ENCODE measurements at places on chromosomes 11 and 22.

- no peak for DNase-seq
Measured at GRCh38 chr11:382081-382629, 11.9 kb upstream of the PKP3 start.

DNA sequence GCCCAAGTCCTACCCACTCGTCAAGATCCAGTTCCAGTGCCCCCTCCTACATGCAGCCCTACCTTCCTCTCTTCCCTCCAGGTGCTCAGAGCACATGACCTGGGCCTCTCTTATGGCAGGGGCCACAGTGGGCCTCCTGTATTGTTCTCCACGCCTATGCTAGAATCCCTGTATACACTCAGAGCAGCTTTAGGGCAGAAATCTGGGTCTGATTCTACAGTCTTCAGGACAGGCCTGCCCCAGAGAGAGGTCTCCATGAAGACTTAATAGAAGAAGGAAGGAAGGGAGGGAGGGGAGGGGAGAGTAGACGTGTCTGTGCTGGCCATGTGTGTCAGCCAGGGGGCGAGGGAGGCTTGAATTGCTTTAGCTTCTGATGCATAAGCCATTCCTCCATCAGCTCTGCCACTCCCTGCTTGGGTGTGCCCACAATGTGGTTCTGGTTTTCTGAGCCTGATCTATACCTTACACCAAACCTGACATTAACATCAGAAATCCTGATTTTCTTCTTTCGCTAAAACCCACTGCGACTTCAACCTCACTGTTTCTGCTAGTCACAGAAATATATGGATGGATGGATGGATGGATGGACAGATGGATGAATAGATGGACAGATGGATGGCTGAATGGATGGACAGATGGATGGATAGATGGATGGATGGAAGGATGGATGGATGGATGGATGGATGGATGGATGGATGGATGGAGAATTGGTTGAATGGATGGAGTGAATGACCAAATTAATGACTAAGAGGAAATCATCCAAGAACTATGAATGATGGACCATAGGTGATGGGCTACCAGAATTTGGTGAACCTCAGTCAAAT is 56.6 kb upstream of the PRDM11 start:
- no peak for DNase-seq

GRCh38 chr22:29574762-29575450 is 6.0 kb downstream of the NIPSNAP1 start:
- DNase-seq = no peak

GRCh38 chr22:27310966-27311697 is 490.4 kb downstream of the MN1 start:
- DNase-seq = no peak

DNA sequence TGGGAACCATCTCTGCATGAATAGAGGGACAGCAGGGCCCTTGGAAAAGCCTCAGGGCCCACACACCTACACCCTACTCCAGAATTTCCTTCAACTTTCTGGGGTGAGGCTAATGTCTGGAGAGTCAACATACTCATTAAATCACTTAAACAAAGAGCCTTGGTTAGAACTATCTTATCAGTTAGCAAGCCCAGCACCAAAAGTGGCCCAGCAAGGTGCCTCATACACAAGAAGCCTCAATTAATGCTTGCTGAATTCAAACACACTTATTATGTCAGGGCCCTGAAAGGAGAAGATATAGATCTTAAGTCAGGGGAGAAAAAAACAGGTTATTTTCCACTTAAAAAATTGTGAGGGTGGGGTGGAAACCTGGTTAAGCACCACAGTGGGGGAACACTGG is 61.4 kb downstream of the C11orf58 start:
- DNase-seq = no peak

- DNase-seq = no peak
Measured at GRCh38 chr11:11237070-11237832, 115.8 kb downstream of the CSNK2A3 start.

- DNase-seq = no peak
Measured at GRCh38 chr11:115522302-115522701, 18.1 kb upstream of the CADM1 start.

DNA sequence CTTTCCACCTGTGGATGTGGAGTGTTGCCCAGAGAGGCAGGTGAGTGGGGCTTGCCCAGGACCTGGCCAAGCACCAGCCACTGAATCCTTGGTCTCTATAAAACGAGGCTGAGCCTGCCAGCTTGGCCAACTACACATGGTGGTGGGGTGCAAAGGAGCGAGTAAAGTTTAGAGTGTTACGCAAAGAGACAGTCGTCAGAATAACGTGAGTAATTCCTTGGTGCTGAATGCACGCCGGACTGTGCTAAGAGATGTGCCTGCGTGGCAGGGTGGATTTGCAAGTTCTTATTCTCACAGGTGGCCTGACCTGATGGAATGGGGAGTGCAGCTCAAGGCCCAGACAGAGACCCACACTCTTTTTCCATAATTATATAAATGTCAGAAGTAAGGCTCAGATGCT is 88.6 kb upstream of the B3GAT1 start:
- DNase-seq = no peak

DNA sequence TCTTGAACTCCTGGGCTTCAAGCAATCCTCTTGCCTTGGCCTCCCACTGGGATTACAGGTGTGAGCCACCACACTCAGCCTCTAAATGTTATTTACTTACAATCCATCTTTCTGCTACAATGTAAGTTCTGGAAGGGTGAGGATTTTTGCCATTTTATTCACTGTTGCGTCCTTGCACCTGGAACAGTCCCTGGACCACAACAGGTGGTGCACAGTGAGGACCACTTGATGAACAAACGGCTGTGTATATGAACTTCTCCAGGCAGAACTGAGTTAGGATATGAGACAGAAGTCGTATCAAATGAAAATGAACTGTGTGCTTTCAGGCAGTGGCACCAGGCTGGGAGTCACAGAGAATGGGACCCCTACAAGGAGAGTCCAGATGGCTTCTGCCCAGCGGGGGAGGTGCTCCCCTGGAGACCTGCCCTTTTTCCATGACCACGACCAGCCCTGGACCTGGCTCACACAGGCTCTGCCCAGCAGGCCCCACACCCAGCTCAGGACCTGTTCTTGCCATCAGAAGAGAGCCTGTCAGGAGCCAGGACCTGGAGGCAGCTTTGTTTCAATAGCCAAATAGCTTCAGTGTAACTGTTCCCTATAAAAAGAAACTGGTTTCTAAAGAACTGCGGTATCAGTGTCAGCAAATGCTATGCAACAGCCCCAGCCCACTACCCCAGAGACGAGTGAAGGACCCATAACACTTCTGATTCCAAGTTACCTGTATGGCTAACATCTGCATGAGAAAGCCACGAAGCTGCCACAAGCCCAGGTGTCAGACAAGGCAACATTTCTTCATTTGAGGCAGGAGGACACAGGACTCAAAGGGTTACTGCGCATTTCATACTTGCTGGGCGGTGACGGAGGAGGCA is 104.9 kb downstream of the MICAL3 start:
- no peak for DNase-seq

DNA sequence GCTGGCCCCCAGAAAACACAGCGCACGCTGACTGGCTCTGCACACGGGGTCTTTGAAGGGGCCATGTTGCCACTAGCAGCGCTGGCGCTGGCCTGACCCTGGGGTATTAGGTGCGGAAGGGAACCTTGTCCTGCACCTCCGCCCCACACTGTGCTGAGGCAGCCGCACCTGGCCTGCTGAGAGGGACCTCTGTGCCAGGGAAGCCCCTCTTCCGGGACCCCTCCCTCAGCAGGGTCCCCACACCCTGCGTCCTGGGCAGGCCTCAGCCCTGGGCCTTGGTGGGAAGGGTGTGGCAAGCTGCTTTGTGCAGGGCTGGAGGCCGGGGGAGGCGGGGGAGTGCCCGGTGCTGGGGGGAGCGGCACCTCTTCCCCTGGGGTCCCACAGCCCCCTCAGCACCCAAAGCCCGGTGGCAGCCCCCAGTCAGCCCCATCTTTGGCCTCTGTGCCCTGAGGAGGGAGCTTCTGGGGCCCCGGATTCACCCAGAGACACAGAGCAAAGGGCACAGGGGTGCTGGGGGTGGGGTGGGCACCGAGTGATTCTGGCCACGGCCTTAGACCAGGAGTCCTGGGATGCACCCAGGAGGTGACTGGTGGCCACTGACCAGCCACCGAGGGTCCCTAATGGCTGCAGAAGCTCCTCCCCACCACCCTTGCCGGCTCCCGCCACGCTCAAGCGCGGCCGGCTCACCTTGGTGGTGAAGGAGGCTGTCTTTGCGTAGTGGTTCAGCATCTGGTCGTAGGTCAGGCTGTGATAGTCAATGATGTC is 11.4 kb downstream of the TTLL8 start:
- no peak for DNase-seq

DNA sequence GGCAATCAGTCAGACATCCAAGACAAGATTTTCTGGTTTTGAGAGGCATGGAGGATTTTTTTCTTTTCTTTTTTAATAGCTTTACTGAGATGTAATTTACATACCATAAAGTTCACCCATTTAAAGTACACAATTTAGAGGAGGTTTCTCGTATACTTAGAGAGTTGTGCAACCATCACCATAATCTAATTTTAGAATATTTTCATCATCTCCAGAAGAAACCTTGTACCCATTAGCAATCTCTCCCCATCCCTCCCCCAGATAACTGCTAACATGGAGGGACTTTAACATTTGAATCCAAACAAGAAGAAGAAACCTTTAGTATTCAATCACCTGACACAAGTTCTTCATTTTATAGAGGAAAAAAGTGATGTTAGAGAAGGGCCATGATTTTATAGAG is 83.6 kb downstream of the CLPB start:
- no peak for DNase-seq

DNA sequence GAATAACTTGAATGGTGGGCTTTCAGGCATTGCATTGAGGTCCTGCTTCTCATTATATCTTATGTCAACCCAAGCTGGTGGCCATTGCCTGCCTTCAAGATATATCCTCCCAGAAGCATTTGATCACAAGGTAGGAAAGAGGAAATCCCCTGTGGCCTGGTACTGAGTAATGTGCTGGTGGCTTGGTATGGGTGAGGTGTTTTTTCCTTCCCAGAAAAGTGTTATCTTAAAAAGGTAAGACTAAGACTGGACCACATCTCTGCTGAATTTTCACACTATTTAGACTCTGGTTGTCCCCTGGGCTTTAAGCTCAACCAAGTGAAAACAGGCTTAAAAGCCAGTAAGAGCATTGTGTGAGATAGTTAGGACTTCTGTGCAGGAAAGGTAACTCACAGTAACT is 3.7 kb downstream of the INSC start:
- no peak for DNase-seq

GRCh38 chr11:126598344-126599216 is 243.1 kb downstream of the ST3GAL4 start:
- no peak for DNase-seq

DNA sequence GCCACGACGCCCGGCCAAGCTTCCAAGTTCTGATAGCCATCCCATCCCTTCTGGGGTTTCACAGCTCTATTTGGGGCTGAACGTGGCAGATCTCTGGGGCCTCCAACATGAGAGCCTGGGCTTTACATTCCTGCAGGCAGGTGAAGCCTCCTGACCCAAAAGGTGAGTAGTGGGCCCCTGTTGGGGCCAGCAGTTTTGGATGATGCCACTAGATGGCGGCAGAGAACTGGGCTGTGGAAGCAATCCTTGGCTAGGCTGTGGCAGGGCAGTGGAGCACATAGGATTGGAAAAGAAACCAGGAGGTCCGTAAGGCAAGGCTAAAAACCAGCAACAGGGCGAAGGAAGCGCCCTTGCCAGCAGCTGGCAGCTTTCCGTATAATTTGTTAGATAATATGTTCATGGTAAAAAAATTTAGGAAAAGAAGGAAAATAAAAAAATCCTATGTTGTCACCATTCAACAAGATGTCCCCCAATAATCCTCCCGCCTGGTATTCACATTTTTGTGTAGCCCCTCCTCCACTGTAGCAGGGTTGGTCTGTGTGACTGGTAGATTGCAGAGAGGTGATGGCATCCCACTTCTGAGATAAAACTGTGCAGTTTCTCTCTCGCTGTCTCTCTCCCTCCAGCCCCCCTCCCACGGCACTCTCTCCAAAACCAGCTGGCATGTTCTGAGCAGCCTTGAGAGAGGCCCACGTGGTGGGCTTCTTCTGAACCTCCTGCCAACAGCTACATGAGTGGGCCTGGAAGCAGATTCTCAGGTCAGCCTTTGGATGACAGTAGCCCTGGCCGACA is 43.6 kb upstream of the OR4B1 start:
- DNase-seq = peak; percentile 39

- no peak for DNase-seq
Measured at GRCh38 chr11:36187622-36188021, 101.6 kb downstream of the COMMD9 start.

DNA sequence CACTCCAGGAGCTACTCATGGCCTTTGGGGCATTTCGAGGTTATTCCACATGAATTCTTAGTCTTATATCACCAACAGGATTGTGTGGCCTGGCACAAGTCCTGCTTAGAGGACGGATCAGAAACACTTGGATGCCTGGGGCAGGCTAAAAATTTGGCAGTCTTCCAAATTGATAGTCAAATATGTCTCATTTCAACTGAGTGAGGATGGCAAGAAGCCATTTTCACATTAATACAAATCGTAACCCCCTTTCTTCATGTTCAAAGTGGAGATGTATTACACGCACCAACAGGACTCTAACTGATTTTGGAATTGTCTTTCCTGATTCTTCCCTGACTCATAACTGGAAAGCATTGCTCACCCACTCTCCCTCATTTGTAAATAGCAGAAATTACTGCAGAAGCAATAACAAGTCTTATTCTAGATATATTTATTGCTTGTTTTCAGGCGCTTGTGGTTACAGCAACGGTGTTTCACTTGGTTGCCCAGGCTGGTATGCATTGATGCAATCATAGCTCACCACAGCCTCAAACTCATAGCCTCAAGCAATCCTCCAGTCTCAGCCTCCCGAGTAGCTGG is 10.3 kb upstream of the CCDC86 start:
- DNase-seq = no peak

- no peak for DNase-seq
Measured at GRCh38 chr11:70473186-70473872, 75.0 kb downstream of the CTTN start.

DNA sequence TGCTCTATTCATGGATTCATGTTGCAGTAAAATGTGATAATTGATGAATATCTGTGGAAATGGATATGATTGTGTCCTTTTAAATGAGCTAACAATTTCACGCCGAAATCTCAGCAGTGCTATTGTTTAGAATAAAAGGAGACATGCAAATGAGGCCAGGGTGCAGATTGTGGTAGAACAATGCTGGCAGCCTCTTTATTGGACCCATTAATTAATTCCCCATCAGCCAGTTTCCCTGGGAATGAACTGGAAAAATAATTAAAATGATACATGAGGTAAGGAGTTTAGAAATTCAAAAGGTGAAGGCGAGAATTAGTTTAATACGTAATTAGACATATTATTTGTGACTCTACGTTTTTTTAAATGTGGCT is 306.2 kb downstream of the TBC1D22A start:
- DNase-seq = no peak

- DNase-seq = no peak
Measured at GRCh38 chr22:38802671-38803121, 8.8 kb upstream of the DNAL4 start.

- DNase-seq = no peak
Measured at GRCh38 chr11:3962406-3962840, 107.0 kb downstream of the STIM1 start.

GRCh38 chr11:70029861-70030380 is 48.2 kb upstream of the ANO1 start:
- DNase-seq = no peak
